Type B pancreatic cell (in vitro differentiated cells): ENCODE measurements at places on chromosomes 11 and 22. TPM values are rescaled to one million over a fixed set of nuclear protein-coding genes. Genes with fewer than 3 reads are reported as not detected.

GRCh38 chr22:38204784-38205183, 3.0 kb downstream of the MAFF start:
- DNase-seq: no peak

GRCh38 chr11:60303661-60304060, 23.2 kb downstream of the MS4A4A start:
- no peak for DNase-seq

DNA sequence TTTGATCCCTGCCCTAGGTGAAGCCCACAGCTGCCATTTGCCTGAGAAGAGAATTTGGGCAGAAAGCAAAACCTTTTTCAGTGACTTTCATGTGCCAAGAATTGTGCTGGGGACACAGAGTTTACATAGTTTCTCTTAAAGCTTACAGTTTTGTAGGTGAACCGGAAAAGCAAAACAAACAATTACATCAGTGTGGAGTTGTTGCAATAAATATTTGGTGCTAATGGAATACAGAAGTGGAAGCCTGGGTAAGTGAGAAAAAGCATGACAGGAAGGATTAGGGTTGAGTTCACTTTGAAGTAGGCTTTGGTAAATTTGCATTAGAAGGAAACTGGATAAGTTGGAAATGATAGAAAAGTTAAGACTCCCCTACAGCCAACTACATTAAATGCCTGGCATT, 82.7 kb downstream of the RASSF10 start:
- no peak for DNase-seq

DNA sequence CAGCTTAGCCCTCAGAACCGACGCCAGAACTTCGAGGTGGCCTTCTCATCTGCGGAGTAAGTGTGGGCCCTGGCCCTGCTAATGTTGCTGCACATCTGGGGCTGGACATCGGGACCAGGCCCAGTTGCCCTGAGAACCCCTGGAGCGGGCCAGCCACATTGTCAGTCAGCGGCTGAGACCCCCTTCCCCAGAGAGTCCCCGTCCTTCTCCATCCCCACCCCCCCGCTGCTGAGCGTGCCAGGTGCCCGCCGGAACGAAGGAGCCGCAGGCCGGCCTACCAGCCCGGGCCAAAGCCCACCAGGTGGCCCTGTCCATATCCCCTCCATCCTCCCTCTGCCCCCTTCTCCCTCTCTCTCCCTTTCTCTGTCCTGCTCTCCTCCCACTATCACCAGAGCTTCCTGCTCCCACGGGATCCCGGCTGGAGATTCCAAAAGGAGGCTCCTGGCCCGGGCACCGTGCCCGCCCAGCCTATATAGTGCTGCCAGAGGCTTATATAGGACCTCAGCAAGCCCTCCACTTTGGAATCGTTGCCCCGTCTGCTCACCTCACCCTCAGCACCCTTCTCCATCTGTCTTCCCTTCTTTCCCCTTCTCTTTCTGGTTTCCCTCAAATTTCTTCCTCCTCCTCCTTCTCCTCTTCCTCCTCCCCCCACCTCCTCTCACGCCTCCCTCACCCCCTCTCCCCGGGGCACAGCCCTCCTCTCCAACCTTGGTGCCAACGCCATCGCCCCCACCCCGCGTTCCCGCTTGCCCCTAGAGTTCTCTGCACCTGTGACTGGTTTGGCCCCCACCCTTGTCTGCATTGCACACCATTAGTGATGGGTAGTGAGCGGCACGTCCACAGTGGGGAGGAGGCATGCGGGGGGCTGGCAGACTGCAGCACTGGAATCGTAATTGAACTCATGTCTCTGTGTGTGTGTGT, 7.3 kb downstream of the SELENOM start:
- no peak for DNase-seq

DNA sequence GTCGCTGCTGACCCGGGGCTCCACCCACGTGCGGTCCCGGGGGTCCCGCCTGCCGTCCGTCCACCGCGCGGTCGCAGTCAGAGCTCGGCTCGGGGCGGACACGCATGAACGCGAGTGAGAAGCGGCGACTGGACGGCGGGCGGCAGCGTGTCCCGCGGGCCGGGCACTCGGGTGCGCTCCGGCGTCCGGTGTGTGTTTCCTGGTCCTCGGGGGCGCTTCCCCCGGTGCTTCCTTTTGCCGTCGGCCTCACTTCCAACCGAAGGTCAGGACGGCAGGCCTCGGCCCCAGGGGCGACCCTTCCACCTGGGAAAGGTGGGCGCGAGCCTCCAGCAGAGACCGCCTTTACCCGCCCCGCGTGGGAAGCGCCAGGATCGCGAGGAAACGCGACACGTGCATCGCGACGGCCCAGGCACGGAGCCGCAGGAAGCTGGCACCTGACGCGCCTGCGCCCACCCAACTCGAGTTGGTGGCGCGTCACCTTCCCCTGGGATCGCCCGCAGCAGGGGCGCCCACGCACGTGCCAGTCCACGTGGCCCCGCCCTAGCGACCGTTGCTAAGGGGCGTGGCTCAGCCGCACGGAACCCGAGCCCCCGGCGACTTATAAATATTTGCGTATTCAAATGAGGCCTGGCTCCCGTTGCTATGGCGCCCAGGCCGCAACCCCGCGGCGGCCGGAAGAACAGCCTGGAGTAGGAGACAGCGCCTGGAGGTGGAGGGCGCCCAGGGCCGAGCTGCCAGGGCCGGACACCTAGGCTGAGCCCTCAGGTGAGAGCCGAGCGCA, at the start of gene LRRC56:
Gene LRRC56, plus strand, starts transcription at position 687 of the 781 bp plus-strand sequence. CDS start 3,158 bp downstream, outside the sequence.
- DNase-seq: peak; percentile 83

The IGLL1 gene
- not detected in 2 replicates for total RNA-seq

The SLC1A2 gene
- total RNA-seq: 1.9 and 7.4 TPM in 2 replicates

The FBXO3 gene
- total RNA-seq: 29.3 and 34.5 TPM in 2 replicates

The SCUBE1 gene
- 1.8 and 42.8 TPM in 2 replicates for total RNA-seq
